Natural killer cell (primary cell): ENCODE measurements at places on chromosomes 2 and 18.

DNA sequence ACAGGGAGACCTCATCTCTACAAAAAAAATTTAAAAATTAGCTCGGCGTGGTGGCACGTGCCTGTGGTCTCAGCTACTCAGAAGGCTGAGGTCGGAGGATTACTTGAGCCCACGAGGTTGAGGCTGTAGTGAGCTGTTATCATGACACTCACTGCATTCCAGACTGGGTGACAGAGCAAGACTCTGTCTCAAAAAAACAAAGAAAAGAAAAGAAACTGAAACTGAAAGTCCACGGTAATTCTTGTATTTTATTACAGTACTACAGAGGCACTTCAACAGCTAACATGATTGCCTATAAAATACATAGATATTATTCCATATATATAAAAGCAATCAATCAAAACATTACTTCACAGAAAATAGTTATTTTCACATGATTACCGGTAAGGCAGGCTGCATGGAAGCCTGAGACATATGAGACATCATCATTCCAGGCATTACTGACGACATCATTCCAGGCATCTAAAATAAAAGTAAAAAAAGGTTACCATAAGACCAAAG is 23.1 kb downstream of the PRPF40A start:
- DNase-seq = peak; percentile 58

DNA sequence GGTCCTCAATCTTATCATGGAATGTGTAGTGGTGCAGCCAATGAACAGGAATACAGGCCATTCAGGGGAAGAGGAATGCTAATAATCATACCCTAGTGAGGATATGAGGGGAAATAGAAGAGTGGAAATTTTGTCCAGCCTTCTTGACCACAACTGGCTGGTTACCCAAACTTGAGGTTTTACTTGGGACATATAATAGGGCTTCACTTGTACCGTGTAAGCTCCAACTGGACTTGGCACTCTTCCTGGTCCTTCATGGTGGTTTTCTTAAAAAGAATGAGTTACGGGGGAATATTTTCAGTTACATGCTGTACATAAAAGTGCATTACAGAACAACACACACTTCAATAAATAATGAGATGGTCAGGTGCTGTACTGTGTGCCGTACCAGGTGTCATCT is 234.9 kb upstream of the RASGRP3 start:
- no peak for DNase-seq

DNA sequence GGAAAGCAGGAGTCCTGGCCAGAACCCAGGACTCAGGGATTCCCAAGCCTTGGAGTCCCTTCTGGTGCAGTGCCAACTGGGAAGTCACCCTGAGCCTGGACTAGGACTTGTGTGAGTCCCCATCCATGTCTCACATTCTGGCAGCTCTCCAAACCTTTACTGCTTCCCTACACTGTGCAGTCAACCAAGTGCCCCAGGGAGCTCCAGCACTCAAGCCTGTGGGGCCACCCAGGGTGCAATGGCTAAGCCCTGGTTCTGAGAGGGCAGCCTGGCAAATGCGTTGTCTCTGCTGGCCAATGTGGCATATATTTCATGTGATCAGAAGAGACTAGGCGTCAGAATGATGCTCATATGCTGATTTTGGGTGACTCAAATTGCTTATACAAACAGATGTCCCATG is 223.4 kb downstream of the SP3 start:
- DNase-seq = no peak

DNA sequence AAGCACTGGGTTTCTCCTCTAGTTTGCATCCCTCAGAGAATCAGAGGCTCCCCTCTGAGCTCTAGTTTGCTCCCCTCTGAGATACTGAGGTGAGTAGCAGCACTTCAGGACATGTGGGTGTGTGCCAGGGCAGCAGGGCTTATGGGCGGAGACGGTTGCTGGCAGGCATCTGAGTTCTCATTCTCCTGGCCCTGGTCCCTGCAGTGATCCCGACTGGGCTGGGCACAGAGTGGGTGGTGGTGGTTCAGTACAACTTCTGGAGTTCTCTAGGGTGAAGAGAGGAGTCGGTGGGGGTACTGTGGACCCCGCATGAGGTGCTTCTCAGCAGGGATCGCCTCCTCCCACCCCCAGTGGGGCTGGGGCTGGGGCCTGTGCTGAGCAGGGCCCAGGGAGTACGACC is 47.9 kb downstream of the BOLA3 start:
- DNase-seq = no peak

GRCh38 chr2:118237451-118237850 is 149.2 kb downstream of the INSIG2 start:
- DNase-seq = no peak

- no peak for DNase-seq
These were observed 14.5 kb downstream of the NAB1 start for GRCh38 chr2:190663348-190663747.

- DNase-seq = no peak
These were observed 844.9 kb upstream of the CRIM1 start for GRCh38 chr2:35510636-35511035.

DNA sequence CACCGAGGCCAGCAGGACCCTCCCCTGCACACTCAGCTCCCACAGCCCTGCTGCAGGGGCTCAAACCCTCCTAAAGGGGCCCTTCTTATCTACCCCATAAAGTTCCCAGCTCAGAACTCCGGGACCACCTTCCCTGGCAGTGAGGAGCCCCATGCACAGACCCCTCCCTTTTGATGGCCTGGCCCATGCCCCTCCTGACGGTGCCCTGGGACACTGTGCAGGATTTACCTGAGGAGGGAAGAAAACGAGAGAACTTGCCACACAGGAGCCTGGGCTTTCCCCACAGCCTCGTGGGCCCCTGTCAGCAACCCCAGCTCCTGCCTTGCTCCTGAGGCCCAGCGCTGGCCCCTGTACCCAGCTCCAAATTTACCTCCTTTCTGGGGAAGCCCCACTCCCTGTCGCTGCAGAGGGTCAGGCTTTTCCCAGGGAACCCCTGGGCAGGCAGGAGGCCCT is 206.3 kb upstream of the SALL3 start:
- no peak for DNase-seq

DNA sequence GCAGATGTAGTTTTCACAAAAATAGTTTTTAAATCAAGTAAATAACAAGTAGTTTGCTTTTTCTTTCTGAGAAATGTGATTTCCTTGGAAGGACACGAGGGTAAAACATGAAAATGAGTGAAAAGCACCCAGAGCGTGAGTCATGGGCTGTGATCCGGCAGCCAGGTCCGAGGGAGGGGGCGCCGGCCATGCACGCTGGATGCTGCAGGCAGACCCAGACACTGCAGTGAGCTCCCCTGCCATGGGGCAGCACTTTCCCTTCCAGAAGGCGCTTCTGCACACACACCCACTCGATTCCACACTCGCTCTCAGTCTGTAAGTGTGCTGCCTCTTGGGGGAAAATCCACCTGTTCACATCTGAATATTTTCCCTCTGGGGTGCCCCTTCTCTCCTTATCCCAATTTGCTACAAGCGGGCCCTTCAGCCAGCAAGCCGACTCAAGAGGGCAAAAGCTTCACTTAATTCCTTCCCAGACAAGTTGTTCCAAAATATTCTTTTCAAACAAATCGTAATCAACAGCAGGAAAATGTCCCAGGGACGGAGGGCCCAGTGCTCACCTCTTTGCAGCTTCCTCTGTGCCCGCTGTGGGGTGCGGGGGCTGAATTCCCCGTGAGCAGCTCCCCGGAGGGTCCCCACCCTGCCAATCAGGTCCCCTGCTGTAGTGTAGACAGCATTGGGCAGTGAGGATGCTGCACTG is 87.0 kb upstream of the ID2 start:
- DNase-seq = no peak

GRCh38 chr2:26644188-26644835 is 3.1 kb upstream of the CIB4 start:
- no peak for DNase-seq

- DNase-seq = no peak
These were observed 570.1 kb upstream of the SYT4 start for GRCh38 chr18:43847164-43848091.

DNA sequence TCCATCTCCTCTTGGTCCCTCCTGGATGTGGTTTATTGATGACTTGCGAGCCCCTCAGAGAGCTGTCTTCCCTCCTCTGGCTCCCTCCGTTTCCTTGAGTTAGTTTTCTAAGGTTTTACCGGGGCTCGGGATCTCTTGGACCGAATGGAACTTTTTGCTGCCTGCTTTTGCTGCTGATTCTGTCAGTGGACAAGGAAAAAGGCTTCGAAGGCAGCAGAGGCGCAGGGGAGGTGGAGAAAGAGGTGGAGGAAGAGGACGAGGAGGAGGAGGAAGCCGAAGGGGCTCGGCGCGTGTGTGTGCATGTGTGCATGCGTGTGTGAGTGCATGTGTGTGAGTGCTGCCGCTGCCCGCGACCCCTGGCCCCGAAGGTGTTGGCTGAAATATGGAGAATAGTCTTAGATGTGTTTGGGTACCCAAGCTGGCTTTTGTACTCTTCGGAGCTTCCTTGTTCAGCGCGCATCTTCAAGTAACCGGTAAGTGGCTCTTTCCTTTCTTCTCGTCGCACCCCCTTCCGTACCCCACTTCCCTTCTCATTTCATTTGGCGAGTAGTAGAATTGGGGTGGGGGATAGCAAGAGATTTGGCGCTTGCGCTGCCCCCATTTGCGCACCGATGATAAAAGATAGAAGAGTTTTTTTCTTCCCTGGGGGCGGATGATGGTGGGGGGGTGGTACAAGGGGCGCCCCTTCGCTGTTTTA is 557 bp downstream of the DCC start:
- no peak for DNase-seq

- DNase-seq = no peak
These were observed 158.0 kb downstream of the CYP26B1 start for GRCh38 chr2:71989671-71990070.

- DNase-seq = no peak
These were observed 69.6 kb upstream of the CD28 start for GRCh38 chr2:203636588-203637470.

DNA sequence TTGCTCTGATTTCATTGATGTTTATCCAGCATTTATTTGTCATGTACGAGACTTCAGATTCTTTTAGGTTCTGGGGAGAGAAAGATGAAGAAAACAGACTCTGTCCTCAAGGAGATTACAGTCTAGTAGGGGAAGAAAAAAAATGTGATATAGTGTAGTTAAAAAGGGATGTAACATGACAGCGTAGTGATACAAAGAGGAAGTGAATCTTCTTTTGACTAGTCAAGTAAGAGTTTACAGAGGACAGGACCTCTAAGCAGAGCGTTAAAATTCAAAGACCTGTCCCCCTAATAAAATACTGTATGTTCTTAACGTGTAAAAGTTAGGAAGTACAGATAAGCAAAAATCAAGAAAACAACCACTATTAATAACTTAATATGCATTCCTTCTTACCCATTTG is 47.7 kb downstream of the NCOA1 start:
- DNase-seq = no peak
